ENCODE measurements at places on chromosomes 5 and 9.

GRCh38 chr5:132094393-132095076 is 20.9 kb downstream of the CSF2 start:
- DNase-seq: peak; percentile 70

DNA sequence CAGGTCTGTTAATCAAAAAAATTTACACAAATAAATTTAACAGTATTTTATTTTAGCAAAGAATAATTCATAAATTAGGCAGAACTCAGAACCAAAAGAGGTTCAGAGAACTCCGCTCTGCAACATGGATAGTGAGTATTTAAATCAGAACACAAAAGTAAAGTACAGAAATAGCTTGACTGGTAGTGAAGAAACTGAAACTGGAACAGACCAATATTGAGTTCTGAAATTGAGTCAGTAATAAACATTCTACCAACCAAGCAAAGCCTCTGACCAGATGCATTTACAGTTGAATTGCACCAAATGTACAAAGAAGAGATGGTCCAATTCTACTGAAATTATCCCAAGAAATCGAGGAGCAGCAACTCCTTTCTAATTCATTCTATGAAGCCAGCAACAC is 1542.8 kb downstream of the EFNA5 start:
- no peak for DNase-seq

- no peak for DNase-seq
These were observed 52.4 kb downstream of the DMXL1 start for GRCh38 chr5:119123280-119123679.

DNA sequence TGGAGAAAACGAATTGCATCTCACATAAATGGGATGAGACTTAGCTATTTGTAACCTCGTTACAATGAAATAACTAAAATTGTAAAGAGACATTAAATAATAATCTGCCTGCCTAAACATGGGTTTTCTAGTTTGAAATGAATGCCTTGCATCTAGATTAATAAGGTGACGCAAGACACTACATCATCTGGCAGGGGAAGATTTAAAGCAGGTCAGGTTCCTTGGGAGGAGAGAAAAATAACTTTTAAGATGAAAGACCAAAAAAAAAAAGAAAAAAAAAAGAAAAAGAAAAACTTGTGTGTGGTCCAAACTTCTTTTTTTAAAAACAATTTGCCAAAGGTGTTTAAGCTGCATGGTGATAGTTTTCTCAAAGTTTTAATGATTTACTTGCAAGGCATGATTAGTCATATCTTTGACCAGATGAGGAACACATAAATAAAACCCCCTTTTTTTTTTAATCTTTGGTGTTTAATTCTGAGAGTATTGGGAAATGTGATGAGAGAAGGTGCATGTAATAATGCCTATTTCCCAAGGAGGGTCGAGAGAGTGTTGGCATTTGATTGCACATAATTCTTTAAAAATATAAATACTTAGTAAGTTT is 122.9 kb upstream of the ADAMTSL1 start:
- no peak for DNase-seq

GRCh38 chr9:75120686-75121085 is 32.4 kb downstream of the OSTF1 start:
- no peak for DNase-seq

DNA sequence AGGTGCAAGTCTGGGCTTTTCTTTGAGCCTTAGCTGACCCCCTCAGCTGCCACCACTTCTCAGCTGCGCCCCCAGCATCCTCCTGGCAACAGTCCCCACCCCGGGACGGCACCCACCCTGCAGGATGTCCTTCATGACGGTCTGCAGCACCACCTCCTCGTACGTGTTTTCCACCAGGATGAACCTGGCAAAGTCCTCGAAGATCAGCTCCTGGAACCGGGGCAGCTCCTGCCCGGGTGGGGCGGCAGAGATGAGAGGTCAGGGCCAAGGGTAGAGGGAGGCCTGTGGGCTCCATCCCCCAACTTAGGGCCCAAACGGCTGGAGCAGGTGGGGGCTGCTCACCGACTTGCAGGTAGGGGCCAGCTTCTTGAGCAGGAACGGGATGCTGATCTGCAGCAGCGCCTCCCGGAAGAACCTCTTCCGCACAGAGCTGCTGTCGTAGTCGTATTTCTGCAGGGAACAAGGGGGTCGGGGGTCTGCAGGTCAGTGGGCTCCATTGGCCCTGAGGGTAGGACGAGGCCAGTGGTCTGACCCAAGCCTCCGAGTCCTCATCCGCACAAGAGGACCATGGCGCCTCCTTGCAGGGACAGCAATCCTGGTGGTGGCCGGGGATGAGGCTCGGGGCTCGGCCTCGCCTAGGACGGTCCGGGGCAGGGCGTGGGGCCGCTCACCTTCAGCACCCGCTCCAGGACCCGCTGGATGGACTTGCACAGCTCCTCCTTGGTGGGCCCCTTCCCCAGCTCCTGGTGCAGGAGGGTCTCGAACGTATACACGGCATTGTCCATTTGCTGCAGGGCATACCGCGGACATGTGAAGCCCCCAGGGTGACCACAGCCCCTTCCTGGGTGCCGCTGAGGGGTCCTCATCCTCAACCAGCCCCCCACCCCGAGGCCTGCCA is 56.7 kb downstream of the LRSAM1 start:
- no peak for DNase-seq

DNA sequence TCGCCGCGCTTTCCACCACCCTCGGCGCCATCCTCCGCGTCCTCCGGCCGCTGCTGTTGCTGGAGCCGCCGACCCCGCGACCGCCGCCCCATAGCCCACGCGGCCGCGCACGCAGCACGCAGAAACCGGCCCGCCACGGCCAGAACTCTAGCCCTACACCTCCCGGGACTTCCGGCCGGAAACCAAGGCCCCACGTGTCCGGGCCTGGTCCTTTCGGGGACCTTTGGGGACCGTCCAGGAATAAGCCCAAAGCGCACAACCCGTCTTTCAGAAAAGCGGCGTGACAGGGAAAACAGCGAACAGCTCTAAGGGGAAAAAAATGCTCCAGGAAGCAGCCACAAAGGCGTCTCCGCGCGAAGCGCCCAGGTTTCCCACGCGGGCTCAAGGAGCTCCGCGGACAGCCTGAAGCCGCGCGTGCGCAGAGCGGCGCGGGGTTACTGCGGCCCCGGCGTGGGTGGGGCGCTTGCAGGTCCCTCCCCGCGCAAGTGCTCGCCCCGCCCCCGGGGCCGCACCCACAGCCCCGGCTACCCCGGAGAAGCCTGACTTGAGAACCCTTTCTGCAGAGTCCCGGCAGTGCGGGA is at the start of the genes NSUN2 and SRD5A1:
Gene NSUN2 (minus strand): TSS at position 157 of the 581 bp plus-strand sequence. CDS start 65 bp downstream, at position 92.
Gene SRD5A1 (plus strand): TSS at position 553 of the 581 bp plus-strand sequence. CDS start 137 bp downstream, outside the sequence.
- peak; percentile 85 for DNase-seq

GRCh38 chr5:73312146-73312871 is 136.3 kb downstream of the FOXD1 start:
- peak; percentile 14 for DNase-seq
